ENCODE measurements at places on chromosomes 6 and 20. TPM values are rescaled to one million over a fixed set of nuclear protein-coding genes. Genes with fewer than 3 reads are reported as not detected.

Gene CD2AP
- 10.6 TPM for total RNA-seq

Gene RNF182
- total RNA-seq = 15.8 TPM

Gene FABP7
- total RNA-seq = 50.6 TPM

Gene FAM217B
- 109 TPM for total RNA-seq

Gene OLIG3
- total RNA-seq = not detected

Gene PERP
- 3.4 TPM for total RNA-seq

Gene CD93
- total RNA-seq = 5.6 TPM

Gene RSPO4
- total RNA-seq = 0.79 TPM

Gene MEI4
- total RNA-seq = 0.41 TPM

Gene C20orf144
- total RNA-seq = not detected

Gene MOG
- total RNA-seq = 176 TPM

Gene ZFP64
- 16.7 TPM for total RNA-seq

Gene PBOV1
- total RNA-seq = not detected

Gene TRIM40
- total RNA-seq = not detected

Gene DSP
- 1.2 TPM for total RNA-seq

Gene SYTL3
- 2.4 TPM for total RNA-seq

Gene FBXO5
- 2.1 TPM for total RNA-seq

Gene TBC1D7
- 35.8 TPM for total RNA-seq

Gene FOXP4
- 25.8 TPM for total RNA-seq

Gene F13A1
- total RNA-seq = 58.8 TPM

Gene FAM83C
- not detected for total RNA-seq

Gene DZANK1
- 9.4 TPM for total RNA-seq

Gene TRAPPC3L
- total RNA-seq = not detected

Gene PREX1
- 156 TPM for total RNA-seq

Measured in dorsolateral prefrontal cortex (tissue), 122 donors.